Glomerular endothelial cell (primary cell): ENCODE measurements at places on chromosomes 11 and 22. TPM values are rescaled to one million over a fixed set of nuclear protein-coding genes. Genes with fewer than 3 reads are reported as not detected.

GRCh38 chr11:59629996-59630395 lies 14.4 kb upstream of the OSBP start:
- DNase-seq, result no peak

DNA sequence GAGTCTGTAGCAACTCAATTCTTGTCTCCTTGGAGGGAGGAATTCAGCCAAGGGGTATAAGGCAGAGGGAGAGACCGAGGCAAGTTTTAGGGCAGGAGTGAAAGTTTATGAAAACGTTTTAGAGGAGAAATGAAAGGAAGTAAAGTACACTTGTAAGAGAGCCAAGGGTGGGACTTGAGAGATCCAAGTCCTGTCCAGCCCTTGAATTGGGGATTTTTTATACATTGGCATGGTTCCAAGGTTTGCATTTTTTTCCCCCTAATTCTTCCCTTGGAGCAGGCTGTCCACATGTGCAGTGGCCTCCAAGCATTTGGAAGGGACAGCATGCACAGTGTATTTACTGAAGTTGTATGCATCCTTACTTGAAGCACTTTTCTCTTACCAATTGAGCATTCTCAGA lies 192.1 kb downstream of the LUZP2 start:
- no peak for DNase-seq

GRCh38 chr11:126383339-126384335 lies 28.2 kb downstream of the ST3GAL4 start:
- no peak for DNase-seq

DNA sequence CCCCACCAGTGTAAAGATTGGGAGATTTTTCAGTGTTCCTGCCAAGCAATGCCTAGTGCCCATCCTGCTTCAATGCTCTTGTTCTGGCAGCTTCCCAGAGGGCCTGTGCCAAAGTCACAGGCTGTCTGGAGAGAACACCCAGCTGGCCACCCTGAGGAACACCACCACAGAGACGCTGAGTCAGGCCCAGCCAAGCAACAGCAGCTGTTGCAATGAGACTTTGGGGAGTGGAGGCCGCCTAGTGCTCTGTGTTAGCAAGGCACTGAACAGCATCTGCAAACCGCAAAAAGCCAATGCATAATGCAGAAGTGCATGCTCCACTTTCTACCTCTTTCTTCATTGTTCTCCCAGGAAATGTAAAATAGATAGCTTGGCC lies 168.1 kb downstream of the NXPE2 start:
- no peak for DNase-seq

GRCh38 chr22:30340911-30341685 lies 14.4 kb upstream of the TBC1D10A start:
- DNase-seq, result no peak

GRCh38 chr22:37498289-37498909 lies 12.2 kb upstream of the MFNG start:
- DNase-seq, result no peak

- no peak for DNase-seq
Measured at GRCh38 chr11:34243600-34244464, 114.0 kb downstream of the ABTB2 start.

The RTN4R gene
- total RNA-seq, result 1.8 and 2.7 TPM in 2 replicates
